Inflammatory macrophage (primary cell): ENCODE measurements at places on chromosomes 7 and 10.

GRCh38 chr7:85154282-85154937 lies 32.4 kb downstream of the SEMA3D start:
- DNase-seq: no peak

GRCh38 chr7:28904578-28905048 lies 53.5 kb downstream of the TRIL start:
- DNase-seq: no peak

DNA sequence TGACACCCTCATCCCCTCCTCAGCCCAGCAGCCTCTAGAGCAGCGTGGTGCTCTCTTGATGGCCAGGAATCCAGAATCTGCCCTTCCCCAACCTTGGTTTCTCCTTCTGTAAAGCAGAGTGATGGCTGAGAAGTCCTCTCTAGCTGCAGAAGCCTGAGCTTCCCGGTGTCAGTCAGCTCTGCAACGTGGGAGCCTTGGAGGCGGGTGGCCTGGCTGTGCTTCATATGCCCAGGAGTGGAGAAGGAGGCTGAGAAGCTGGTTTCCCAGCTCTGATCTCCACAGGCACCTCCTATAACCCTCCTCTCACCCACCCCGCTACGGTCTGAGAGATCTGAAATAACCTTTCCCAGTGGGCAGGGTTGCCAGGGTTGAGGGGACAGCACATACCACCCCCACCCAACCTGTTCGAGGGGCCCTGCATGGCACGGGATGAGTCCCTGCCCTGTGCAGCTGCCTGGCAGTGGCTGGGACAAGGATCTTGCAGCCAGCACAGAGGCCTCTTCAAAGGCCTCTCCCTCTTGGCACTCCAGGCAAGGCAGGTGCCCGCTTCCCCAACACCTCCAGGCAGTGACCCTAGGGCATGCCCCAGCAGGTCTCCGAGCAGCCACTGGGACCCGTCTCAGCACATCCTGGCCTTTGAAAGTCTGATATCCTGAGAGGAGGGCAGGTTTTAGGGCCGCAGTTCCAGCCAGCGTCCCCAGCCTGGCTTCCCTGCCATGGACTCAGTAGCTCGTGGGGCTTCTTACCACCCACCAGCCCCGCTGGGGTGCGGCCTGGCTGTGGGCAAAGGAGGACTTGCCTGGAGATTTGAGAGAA lies 18.3 kb upstream of the SLC29A3 start:
- no peak for DNase-seq

DNA sequence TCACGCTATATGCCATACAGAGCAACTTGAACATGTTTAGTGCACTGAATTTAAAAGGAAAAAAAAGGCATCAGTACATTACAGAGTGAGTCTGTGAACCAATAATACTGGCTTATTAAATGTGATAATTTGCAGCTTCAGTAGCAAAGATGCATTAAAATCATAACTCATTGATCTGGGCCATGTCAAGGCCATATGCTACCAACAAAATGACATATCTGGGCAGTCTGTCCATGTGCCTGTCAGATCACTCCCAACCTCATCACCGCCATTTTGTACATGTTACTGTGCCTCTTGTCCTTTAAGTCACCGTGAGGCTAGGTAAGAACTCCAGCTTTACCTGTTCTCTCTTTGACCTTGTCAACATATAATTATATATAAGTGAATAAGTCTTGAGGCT lies 307.4 kb upstream of the LRGUK start:
- no peak for DNase-seq

DNA sequence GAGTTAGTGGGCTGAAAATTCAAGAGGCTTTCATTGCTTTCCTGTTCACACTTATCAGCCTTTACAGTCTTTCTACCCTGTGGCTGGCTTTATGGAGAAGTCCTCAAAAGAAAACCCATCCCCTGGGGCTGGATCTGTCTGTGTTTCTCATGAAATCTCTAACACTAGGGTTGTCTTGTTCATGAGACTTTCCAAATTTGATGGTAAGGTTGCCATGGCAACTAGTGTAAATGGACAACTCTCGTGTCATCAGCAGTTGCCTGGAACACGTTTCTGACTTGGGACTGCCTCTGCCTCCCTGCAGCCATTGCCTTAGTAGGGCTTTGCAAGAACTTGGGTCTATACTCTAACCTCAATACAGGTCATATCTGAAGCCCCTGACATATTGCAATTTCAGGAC lies 35.8 kb upstream of the PLPP4 start:
- no peak for DNase-seq

DNA sequence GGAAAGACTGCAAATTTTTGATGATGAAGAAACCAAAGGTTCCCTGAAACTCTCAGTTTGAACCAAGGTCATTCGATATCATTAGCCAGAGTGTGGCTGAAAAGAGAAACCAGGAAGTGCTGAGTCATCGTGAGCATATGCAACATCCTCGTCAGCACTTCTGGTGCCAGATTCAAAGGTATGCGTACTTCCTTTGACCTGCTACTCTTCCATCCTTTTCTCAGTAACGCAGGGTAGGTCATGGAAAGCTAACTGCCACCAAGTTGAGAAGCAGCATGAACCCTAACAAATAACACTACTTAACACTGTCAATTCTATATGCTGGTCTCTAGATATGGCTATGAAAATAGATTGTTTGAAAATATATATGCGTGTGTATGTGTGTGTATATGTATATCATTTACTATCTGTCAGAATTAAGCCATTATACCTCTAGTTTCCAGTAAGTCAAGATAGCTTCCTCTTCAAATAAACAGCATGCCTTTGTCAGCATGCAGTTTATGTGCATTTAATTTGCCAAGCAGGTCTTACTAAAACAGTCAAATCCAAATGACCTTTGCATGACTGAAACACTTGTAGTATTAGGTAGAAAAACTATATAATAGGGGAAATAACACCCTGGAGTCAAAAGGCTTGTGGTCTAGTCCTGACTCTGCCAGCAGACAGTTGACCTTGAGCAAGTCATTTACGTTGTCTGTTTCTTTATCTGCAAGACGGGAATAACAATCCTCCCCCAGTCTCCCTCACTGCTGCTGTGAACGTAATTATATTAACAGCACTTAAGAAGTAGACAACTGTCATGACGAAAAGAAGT lies 26.4 kb downstream of the CDK6 start:
- peak; percentile 74 for DNase-seq

DNA sequence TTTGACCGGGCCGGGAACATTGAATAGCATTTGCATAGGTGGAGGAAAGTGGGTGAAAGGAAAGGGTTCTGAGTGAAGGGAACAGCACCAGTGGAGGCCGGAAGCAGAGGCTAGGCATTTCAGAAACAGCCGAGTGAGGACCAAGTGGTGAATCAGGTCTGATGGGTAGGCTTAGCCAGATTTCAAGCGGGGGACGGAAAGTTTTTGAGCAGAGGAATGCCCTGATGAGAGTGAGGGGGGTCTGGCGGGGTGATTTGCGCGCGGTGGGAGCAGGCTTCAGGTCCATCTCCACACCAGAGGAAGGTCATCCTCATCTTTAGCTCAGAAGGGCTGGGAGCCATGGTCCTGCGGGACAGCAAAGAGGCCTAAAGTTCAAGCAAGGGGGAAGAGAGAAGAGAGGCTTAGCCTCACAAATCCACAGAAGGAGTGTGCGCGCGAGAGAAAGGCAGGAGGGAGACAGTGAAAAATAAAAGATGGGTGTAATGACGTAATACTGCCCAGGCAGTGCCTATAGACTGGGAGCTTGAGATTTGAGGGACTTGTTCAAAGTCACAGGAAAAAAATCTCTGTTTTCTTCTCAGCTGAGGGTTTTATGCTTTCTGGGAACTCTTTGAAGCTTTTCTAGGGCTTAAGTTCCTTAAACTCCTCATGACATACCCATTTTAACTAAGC lies 1.0 kb upstream of the DENND2A start:
- DNase-seq: no peak

GRCh38 chr10:85045046-85045445 lies 716.7 kb downstream of the CCSER2 start:
- DNase-seq: no peak

DNA sequence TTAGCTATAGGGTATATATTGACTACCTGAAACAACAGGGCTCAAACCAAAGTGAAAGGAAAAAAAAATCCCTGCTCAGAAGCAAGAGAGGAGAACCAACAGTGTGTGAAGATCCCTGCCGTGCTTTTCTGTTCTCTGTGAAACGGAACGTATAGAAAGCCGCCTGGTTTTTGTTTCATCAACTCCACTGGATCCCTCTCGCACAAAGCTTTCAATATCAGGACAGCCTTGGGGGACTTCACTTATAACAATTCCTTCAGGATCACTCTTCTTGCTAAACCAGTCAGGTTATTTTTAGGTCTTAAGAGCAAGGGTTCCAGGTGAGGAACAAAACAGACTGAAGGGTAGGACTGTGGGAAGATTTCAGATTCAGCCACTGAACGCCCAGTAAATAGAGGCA lies 151.1 kb upstream of the CACNA2D1 start:
- no peak for DNase-seq

DNA sequence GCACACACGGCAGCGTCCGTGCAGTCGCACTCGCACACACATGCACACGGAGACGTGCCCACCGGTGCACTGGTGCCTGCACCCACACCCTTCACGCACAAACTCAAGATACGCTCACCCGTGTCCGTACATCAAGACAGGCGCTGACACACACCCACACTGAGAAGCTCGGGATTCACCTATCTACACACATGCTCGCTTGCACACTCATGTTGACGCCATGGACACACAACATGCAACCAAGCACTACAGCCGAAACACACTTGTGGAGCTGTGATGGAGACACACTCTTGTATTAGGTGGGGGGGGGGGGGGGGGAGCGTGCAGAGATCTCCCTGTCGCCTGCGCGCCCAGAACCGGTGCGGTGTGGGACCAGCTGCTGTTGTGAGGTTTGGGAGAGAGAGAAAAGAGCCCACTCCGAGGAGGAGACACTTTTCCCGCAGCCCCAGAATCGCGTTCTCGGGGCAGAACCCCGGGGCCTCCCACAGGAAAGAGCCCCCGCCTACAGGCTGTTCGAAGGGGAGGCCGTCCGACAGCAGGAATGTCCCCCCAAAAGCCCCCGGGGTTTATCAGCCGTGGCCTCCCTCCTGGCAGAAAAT lies 605 bp upstream of the NFKB2 start:
- DNase-seq: peak; percentile 6

- DNase-seq: no peak
Observed at GRCh38 chr10:88372051-88372715, 210.9 kb downstream of the RNLS start.

DNA sequence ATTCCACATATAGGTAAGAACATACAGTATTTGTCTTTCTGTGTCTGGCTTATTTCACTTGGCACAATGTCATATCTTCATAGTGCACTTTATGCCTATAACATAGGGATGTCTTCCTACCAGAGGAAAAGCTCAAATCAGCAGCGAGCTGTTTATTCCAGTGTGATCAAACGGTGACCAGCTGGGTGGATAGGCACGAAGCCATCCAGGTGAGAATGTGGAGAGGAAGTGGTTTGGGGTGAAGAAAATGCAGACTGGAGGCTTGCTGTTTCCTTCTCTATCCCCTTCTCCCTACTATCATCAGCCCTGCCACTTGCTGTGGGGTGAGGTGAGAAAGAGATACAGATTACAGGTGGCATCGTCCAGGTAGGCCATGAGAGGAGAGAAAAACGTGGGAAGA lies 52.4 kb downstream of the CHCHD3 start:
- no peak for DNase-seq

GRCh38 chr10:50316695-50317648 lies 65.7 kb upstream of the ASAH2 start:
- DNase-seq: peak; percentile 24

GRCh38 chr7:1669954-1670893 lies at the start of gene ELFN1:
TSS of gene ELFN1 (plus strand) at chr7:1670277. CDS start at chr7:1744597, 74,320 bp downstream.
- no peak for DNase-seq

- DNase-seq: no peak
Observed at GRCh38 chr7:17158261-17158660, 140.2 kb upstream of the AHR start.

- no peak for DNase-seq
Observed at GRCh38 chr10:3426190-3426845, 253.7 kb upstream of the PITRM1 start.

GRCh38 chr7:3301831-3302618 lies 973 bp downstream of the SDK1 start:
- peak; percentile 35 for DNase-seq

DNA sequence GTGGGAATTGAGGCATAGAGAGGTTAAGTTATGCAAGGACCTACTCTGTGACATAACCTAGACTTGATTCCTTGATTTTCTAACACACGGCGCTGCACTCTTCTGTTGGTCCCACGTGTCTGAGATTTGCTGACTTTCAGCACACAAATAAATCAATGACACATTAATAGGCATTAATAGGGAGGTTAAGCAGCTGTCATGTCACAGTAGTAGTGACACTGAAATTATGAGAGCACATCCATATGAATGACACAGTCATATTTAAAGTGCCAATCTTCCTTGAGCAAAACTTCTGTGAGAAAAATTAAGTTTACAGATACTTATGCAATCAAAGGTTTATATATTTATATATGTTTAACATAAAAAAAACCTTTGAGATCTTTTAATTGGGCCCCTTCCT lies 805.4 kb upstream of the SORCS1 start:
- DNase-seq: no peak

GRCh38 chr7:50792342-50793119 lies 9.8 kb upstream of the GRB10 start:
- no peak for DNase-seq

GRCh38 chr10:64976150-64976549 lies 1454.9 kb downstream of the REEP3 start:
- DNase-seq: no peak

GRCh38 chr7:92634924-92635519 lies 44.8 kb upstream of the FAM133B start:
- peak; percentile 69 for DNase-seq

GRCh38 chr7:106219170-106219569 lies 65.6 kb downstream of the NAMPT start:
- no peak for DNase-seq

DNA sequence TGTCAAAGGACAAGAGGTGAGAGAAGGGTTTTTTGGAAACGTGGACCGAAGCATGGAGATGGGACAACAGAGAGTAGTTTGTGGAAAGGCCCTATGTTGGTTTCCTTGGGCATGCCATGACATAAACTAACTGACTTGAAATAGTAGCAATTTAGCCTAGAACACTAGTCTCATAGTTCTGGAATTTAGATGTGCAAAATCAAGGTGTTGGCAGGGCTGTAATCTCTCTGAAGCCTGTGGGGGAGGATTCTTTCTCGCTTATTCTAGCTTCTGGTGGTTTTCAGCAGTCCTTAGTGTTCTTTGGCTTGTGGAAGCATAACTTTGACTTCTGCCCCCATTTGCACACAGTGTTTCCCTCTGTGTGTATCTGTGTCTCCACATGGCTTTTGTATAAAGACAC lies 283.4 kb downstream of the GFRA1 start:
- DNase-seq: no peak

- DNase-seq: no peak
Observed at GRCh38 chr10:110442746-110443145, 55.0 kb upstream of the DUSP5 start.

GRCh38 chr7:77455321-77455720 lies 39.2 kb upstream of the GSAP start:
- peak; percentile 21 for DNase-seq

DNA sequence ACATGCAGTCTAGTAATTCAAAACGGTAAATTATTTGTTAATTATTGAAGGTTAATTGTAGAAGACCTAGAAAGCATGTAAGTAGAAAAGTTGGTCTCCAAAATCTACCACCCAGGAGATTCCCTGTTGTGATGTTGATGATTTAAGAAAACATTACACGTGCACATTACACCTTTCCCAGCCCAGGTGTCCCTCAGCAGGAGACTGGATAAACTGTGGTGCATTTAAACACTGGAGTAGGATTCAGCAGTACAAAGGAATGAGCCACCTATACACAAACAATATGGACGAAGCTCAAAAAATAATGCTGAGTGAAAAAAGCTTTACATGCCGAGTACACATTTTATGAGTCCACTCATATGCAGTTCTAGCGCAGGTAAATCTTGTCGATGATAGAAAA lies 109.0 kb upstream of the STARD3NL start:
- DNase-seq: no peak

GRCh38 chr10:102935939-102936605 lies 18.0 kb downstream of the CNNM2 start:
- DNase-seq: no peak
